ENCODE measurements at places on chromosomes 11 and 22.

DNA sequence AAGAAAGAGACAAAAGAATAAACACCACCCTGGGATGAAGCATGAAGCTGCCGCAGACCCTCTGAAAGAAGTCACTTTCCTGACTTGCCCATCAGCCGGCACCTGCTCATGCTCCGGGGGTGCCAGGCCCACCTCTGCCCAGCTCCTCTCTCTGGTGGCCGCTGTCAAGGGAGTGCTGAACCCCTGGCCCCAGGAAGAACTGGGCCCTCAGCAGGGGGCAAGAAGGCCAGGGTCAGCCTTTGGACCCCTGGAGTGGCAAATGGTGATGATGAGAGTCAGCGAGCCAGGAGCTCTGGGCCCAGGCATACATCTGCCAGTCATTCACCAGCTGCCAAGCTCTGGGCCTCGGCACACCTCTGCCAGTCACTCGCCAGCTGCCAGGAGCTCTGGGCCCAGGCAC is 17.4 kb downstream of the TTLL8 start:
- no peak for DNase-seq

DNA sequence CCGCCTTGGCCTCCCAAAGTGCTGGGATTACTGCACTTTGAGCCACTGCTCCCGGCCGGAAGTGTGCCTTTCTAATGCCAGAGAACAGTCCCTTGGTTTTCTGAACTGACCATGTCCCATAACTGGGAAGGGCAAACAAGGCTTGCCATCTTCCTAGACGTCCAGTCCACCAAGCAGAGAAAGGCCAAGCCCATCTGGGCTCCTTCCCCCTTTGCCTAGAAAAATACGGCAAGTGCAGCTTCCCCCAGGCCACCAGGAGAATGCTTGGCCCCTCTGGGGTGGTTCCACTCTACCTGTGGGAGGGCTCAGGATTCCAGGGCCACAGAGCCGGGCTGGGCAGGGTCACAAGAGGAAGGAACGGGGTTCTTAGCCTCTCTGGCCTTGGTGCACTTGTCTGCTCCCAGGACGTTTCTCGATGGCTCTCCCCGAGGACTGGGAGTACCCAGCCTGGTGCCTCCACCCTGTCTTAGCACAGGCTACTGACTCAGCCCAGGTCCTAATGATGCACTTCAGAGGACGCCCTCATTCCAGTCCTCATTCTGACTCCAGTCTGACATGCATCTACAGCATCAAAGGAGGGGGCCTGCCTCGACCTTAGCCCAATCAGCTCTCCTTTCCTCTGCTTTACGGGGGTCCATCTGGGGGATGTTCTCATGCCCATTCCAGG is 1.2 kb downstream of the USP2 start:
- peak; percentile 83 for DNase-seq

GRCh38 chr11:78380615-78381051 is 37.0 kb downstream of the GAB2 start:
- no peak for DNase-seq

- no peak for DNase-seq
Measured at GRCh38 chr22:29756341-29756740, 10.5 kb downstream of the ZMAT5 start.

DNA sequence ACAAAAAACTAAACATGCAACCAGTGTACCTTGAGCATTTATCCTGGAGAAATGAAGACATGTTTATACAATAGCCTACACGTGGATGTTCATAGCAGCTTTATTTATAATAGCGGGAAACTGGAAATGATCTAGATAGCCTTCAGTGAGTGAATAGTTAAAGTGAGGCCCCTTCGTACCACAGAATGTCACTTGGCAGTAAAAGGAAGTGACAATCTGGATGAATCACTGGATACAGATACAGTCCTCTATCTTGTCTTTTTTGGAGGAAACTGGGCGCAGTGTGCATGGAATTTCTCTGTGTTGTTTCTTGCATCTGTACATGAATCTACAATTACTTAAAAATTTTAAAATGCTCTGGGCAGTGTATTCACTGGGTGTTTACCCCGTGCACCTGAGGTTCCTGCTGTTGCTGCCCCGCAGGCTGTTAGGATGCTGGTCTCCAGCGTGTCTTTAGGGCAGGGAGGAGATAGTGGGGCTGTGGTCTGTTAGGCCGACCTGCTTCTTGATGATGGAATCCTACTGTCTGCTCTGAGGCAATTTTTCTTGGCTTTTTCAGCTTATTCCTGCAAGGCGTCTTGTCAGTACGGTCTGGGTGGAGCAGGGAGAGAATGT is 23.2 kb downstream of the DERL3 start:
- no peak for DNase-seq

DNA sequence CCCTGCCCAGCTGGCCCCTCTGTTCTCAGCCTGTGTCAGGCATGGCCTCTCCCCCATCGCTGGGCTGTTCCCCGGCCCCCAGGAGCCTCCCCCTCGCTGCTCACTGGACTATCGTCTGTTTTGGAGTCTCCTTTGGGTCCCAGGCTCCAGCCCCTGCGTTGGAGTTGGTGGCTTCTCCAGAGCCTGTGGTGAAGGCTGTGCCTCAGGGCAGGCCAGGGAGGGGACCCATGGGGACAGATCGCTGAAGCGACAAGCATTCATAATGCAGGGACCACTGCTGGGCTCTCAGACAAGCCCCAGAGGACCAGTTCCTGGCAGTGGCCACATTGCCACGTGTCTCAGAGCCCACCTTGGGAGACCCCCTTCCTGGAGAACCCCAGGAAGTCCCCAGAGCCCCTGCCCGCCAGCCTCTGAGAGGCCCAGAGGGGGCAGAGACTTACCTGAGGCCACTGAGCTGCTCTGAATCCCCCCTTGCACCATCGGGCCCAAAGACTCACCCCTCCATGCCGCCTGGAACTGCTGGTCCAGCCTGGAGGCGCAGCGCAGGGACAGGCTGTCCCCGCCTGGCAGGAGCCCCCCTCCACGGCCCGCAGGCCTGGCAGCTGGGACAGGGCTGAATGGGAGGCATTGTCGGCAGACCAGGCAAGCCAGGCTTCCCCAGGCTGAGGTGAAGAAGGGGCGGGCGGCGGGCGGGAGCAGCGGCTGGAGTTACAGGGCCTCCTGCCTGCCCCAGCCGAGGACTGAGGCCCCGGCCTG is at the start of gene CHADL:
Gene CHADL, minus strand, starts transcription at position 555 of the 756 bp plus-strand sequence. Its CDS starts 50 bp downstream, at position 505.
- no peak for DNase-seq

DNA sequence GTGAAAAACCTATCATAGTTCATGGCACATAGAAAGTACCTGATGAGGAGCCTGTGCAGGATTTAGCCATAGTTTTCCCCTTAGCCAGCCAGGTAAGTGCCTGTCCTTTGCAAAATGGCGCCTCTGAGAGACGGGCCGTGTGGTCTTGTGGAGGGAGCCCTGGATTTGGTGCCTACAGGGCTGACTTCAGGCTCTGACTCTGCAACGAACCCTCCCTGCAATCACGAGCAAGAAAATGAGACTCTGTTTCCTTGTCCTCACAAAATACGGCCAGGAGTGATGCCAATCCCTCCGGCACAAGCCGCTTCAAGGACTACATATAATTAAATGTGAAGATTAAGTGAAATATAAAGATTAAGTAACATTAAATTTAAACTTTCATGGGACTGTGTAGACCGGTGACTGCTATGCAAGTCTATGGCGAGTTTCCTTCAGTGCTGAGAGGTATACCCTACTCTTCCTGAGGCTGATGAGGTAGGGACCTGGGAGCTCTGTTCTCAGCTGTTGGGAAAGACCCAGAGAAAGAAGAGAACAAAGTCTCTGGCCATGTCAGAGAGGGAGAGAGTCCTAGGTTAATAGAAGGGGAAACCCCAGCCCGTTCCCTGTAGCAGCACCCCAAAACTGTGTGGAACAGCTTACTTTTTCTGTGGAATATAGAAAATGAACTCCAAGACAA is 6.1 kb upstream of the CXCR5 start:
- DNase-seq = no peak

- no peak for DNase-seq
Measured at GRCh38 chr11:67027943-67028542, 5.1 kb downstream of the SYT12 start.

GRCh38 chr22:31295360-31295759 is 3.1 kb upstream of the PIK3IP1 start:
- DNase-seq = no peak

- no peak for DNase-seq
Measured at GRCh38 chr11:85724748-85725465, 38.9 kb upstream of the CCDC89 start.

GRCh38 chr11:15123849-15124248 is 9.1 kb downstream of the INSC start:
- no peak for DNase-seq

DNA sequence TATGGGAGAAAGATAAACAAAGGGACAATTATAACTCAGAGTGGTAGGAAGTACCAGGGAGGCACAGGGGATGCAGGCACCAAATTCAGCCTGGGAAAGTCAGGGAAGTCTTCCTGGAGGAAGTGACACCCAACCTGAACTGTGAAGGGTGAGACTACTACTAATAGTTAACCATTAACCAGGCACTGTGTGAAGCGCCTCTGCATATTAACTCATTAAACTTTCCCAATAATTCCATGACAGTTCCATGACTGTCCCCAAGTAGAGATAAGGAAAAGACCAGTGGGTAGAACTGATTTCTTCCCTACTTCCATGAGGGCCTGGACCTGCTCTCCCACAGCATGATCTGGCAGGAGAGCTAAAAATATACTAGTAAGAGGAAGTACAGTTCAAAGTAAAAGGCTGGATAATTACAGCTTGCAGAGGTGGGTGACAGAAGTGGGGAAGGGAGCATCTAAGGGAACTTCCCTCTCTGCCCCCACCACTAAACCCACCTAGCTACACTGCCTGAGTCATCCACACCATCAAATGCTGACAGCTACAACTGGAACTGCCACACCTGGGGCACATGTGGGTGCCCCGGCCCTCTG is 4.7 kb upstream of the AP1B1 start:
- DNase-seq = no peak

- DNase-seq = no peak
Measured at GRCh38 chr11:110366291-110366690, 63.5 kb upstream of the FDX1 start.

Data from osteocyte (in vitro differentiated cells).